ENCODE measurements at places on chromosomes 5 and 9. TPM values are rescaled to one million over a fixed set of nuclear protein-coding genes. Genes with fewer than 3 reads are reported as not detected.

SNCAIP gene
- total RNA-seq = not detected

TTF1 gene
- 12.5 TPM for total RNA-seq

PPP1R26 gene
- 15.1 TPM for total RNA-seq

SYK gene
- total RNA-seq = 6.1 TPM

TSSK1B gene
- total RNA-seq = 0.14 TPM

NUDT2 gene
- 45.4 TPM for total RNA-seq
